ENCODE measurements at places on chromosomes 6 and 20.

- DNase-seq = no peak
Observed at GRCh38 chr6:118240878-118241528, 307.1 kb upstream of the PLN start.

DNA sequence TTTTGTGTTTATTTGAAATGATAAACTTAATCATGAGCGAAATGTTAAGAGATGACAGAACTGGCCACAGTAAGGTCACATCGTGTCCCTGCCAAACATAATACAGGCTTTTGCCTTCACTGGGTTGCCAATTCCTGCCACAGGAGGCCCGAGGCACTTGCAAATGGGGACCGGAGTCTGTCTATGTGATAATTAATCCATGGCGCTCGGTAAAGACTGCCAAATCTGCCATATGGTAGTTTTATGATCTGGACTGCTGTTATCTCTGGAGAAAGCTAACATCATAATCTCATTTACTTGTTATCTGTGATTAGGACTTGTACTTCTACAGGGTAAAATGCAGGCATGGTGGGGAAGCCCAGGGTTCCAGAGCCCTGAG lies 170.5 kb upstream of the TSHZ2 start:
- no peak for DNase-seq

DNA sequence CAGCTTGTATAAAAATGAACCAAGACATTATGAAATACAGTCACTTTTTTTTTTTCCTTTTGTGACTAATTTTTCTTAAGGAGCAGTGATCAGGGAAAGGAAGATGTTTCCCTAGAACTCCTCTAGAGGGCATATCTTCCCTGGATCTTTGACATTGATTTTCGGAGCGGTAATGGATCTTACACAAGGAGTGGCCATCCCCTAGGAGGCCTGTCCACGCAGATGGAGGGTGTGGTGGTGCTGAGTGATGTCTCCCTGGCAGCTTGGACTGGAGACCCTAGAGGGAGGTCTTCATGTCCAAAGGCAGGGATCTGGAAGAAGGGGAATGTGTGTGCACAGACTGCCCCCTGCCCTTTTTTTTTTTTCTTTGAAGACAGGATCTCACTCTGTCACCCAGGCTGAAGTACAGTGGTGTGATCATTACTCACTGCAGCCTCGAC lies 7.0 kb upstream of the KIFC1 start:
- DNase-seq = no peak

DNA sequence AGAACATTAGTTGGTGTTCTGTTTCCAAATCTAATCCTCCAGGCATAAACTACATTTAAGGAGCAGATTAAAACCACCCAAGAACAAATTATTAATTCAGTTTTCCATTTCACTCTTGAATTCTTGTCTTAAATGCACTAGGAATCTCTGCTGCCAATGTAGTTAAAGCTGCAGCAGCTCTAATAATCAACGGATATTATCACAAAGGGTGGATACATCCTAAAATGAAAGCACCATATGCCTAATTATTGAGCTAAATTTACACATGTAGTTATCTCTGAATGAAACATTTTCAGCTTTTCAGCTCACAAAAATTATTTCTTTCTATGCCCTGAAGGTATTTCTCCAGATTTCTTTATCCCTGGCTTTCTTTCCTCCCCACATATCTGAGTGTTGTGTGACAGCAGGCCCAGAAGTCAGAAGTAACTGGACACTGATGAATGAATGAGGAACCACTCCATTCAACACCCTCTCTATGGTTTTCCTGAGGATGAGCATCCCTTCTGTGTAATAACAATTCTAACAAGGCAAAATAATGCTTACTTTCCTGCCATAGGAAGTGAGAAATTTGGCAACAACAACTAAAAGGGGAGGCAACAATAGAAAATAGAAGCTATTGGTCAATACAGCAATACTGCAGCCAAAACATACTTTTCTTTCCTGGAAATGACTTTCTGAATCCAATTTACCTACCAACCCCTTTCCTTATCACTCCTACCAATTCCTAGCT lies 14.9 kb downstream of the MAN1A1 start:
- no peak for DNase-seq

GRCh38 chr6:73369157-73369556 lies 540 bp downstream of the OOEP start:
- DNase-seq = no peak

- DNase-seq = no peak
Observed at GRCh38 chr6:83960664-83961063, 72.9 kb upstream of the MRAP2 start.

- no peak for DNase-seq
Observed at GRCh38 chr20:64041040-64041780, 5.2 kb downstream of the C20orf204 start.

All from left lung (tissue), 14 donors.